ENCODE measurements at places on chromosomes 6 and 20.

DNA sequence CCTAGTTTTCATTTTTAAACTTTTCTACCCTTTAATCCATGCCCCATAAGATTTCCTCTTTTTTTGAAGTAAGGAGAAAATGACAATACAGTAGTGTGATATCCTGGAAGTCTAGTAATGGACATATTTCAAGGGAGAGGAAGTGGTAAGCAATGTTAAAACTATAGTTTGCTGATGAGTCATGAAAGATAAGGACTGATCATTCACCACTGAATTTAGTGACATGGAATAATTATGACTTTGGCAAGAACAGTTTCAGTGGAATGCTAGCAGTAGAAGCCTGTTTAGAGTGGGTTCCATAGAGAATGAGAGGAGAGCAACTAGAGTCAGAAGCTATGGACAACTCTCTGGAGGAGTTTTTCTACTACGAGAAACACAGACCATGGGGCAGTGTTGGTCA is 24.9 kb upstream of the SLC2A12 start:
- DNase-seq: no peak

GRCh38 chr6:125888989-125889656 is 67.4 kb upstream of the HINT3 start:
- DNase-seq: no peak

DNA sequence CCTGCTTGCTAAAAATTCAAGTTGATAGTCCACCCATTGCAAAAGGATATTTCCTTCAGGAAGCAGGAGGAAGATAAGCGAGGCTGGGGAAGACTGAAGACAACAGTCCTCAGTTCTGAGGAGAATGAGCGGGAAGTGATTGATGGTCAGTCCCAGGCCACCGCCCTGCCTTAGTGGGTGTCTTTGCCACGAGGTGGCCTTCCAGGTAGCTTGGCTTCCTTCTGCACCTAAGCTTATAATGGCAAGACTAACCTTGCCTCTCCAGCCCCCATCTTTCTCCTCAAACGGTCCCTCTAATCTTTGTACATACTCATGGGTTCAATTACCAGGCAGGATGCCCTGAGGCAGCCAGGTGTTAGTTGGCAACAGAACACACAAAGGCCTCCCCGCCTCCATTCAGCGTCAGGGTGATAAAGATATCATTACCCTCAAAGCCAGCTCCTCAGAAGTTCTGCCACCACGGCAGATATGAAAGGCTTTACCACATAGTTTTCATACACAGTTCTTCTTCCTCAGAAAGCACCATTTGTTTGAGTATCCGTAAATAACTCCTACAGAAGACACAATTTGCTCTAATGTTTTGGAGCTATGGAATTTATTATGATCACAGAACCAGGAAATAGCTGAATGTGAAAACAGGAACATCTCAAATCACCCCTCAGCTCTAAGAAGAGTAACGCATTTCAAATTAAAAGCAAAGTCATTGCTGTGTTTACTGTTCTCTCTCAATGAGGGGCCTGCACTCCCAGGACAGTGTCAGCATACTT is 249.4 kb downstream of the ATXN1 start:
- no peak for DNase-seq

DNA sequence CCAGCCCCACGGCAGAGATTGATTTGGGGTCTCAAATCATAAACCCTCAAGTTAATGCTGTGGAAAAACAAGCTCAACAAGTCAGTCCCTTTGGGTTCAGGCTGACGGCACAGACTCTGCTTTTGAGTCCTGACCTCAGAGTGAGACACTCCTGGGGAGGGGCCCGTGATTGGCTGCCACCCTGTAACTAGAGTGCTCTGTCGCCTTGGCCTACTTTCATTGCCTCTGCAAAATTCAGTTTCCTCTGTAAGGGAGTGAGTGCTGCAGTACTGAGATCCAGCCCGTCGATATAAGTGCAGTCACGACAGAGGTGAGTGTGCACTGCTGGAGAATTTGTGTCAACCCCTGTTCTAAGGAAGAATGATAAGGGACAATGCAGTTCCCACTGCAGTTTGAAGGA is 105.6 kb downstream of the ANKS1A start:
- DNase-seq: no peak

DNA sequence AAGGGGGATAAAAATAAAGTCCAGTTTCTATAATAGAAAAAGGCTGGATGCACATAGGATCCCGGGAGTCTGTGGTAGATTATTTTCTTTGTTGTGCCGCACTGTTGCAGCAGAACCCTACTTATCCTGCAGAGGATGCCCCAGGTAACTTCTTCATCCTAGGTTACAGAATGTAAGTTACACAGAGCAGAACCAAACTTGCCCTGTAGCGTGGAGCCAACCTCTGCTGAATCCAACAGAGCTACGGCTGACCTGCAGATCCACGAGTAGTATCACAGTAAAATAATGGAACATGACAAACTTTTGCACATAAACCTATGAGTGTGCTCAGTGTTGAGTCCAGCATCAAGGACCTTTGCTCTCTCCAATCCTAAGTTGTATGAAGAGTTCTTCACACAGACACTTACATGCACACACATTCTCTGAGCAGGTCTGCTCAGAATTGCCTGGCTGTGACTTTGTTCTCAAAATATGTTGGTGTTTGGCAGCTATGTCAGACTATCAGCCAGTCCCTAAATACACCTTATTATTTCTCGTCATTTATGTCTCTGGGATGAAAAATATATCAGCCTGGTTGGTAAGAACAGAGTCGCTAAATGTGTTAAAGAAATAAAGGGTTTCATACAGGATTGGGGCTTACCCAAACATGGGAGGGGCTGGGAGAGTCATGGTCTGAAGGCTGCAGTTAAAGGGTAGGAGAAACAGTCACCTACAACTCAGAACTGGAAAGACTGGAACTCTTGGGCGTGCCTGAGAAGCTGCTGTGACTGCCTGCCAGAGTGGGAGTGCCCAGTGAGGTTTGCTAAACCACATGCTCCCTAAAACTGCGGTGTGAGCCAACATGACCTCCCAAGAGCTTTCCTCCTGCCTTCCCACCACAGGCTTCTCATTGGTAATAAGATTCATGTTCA is 165.1 kb upstream of the SLC24A3 start:
- no peak for DNase-seq

GRCh38 chr6:162026031-162026430 is 701.5 kb downstream of the PRKN start:
- no peak for DNase-seq

DNA sequence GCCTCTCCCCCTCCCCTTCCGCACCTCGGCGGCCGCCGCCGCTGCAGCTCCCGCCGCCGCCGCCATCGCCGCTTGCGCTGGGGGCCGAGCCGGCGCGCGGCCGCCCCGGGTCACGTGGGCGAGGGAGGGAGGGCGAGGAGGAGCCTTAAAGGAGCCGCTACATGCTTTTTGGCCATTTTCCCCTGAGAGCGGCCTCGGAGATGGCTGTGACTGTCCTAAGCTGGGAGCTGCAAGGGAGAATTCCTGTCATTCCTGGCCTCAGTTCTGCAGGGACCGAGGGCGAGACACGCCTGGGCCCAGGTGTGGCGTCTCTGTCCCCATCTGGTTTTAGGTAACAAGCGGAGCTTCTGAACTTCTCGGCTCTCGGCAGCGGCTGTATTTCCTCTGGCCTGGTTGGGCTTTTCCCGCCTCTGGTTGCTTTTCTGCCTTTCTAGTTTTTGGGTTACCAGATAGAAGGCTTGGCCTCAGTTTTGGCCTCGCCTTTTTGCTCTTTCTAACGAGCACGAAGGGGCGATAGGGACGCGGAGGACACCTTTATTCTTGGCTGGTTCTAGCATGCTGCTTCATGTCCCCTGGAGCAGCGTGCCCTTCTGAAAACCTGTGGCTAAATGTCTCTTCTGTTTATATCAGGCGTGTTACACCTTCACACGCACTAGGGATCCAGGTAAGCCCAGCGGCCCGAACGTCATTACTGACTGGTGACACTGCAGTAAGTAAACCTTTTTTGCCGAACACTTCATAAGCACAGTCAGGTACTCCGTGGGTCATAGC is at the start of gene EHMT2:
TSS of gene EHMT2 (minus strand) at position 87 of the 771 bp plus-strand sequence. CDS start at position 66, 21 bp downstream.
- DNase-seq: peak; percentile 92

DNA sequence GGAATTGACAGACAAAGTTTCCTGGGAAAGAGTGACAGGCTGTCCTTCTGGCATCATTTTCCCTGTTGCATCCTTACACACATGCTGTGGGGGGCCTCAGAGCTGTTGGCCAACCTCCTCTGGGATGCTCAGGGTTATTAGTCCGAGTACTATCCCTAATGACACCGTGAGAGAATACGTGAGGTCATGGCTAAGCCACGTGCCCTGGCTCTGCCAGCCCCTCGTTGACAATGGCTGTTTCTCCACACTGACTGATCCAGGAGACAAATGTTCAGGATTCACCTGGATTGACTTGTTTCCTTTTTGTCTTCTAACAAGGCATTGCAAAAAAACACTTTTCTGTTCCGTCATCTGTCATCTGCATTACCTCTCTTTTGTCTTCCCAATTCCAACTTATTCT is 604.6 kb downstream of the TFAP2A start:
- DNase-seq: no peak

DNA sequence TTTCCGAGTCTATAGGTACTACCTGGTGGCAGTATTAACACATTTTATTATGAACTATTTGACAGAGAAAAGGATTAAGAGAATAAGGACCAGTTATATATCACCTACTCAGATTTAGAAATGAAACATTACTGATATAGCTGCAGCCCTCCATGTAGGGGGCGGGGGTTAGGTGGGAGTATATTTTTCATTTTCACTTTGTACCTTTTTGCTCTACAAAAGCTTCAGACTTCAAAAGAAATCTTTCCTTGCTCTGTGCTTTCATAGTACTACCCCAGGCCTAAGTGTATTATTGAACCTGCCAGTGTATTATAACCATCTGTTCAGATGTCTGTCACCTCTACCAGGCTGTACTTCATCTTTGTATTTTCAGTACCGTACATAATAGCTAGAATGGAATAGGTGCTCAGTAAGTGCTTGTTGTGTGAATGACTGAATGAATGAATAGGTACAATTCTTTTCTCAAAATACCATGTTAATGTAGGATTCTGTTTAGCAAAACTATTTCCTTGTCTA is 43.0 kb downstream of the CDKAL1 start:
- no peak for DNase-seq

DNA sequence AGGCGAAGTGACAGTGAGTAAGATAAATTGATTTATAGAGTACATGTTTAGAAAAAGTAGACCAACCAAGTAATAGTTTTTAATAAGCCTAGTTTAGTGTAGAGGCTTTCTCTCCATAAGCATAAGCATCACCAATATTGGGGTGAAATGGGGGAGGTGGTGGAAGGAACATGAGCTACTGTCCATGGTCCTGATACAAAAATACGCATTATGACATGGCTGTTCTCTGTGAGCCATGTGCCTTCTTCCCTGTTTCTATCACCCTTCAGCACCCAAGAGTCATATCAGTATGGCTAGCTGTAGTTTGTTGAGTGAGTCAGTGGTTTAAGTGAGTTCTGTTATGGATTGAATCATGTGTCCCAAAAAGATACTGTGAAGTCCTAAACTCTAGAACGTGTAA is 150.8 kb downstream of the EDN1 start:
- no peak for DNase-seq

DNA sequence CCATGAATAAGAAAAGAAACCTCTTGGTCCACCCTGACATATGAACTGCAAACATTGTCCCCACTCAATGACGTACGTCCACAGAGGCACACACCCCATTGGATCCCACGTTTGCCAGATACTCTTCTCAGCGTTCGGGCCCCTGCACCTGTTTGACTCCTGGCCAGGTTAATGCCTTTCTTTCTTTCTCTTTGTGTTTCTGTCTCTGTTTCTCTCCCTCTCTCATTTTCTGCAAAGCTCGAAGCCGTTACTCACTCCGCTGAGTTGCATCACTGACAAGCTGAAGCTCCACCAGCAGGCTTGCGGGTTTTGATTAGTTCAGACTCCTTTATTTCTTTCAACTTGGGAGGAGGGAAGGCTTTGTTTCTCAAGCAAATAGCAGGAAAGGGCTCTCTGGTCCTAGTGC is 135.5 kb upstream of the SUPT3H start:
- DNase-seq: no peak

DNA sequence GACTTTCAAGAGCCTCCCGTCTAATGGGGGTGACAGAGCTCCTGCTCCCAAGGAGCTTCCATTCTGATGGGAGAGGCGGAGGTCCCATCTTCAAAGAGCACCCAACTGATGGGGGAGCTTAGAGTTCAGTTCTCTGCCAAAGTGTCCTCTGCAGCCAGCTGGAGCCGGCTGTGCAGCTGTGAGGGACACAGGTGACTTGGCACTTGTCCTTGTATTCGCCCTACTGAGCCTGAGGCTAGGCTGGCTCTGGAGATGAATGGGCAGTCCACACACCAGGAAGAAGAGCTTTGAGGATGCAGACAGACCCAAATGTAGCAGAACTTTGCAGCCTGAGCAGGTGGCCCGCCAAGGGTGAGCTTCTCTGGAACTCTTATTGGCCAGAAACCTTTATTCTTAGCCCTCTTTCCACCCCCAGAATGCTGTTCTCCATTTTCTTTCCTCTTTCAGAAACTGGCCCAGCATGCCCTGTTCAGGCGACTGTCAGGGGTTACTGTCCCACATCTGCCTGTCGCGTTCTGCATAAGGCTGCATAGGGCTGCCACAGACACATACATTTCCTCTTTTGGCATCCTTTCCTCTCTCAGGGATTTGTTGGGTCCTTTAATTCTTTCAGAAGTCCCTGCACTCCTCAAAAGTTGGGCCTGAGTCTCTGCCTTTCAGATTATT is 108.7 kb upstream of the LRFN2 start:
- DNase-seq: no peak

GRCh38 chr20:57893366-57893999 is 183.7 kb upstream of the PMEPA1 start:
- peak; percentile 25 for DNase-seq

DNA sequence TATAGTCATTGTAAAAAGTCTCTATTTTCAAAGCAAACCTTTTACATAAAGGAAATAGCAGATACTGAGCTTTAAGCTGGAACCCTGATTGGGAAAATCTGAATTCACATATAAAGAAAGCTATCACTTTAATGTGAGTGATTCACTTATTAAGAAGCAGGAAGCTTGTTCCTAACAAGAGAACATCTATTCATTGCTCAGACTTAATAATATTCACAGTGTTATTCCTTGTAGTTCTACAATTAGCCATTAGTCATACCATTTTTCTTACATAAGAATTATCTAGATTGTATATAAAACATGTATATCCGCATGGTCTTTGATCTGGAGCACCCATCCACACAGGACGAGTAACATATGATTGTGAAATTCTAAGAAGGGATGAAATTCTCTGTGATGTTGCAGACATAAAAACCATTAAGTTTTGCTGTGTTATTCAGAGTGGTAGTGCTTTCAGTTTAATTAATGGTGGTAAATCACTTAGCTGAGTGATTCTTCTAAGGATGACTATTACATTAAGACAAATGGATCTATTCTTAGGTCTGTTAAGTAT is 71.1 kb upstream of the FOXQ1 start:
- DNase-seq: no peak

GRCh38 chr6:153966001-153966400 is 73.0 kb upstream of the OPRM1 start:
- no peak for DNase-seq
